Effector CD4-positive, alpha-beta T cell (primary cell): ENCODE measurements at places on chromosomes 1 and 21.

DNA sequence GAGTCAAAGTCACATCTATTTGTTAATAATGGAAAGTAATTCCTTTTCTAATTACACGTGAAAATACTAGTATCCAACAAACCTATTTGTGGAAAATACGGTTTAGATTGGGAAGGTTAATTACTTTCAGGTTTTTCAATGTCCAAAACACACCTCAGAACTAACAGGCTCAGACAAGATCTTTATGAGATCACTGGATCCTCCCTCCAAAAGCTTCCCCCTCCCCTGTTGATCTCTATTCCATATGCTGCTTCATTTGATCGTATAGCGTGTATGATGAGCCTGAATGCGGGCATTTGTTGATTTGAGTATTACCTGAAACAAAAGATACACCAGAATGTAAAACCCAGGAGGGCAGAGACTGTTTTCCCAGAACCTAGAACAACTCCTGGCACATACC is 26.5 kb downstream of the ERG start:
- no peak for DNase-seq

GRCh38 chr1:156654700-156655099 is 12.8 kb downstream of the BCAN start:
- DNase-seq, result no peak

- peak; percentile 78 for DNase-seq
These were observed at the start of gene PINK1 for GRCh38 chr1:20633190-20634064. Gene PINK1, plus strand, starts transcription at chr1:20633458. Its CDS starts 91 bp downstream, at chr1:20633549.

- DNase-seq, result no peak
These were observed 399.3 kb downstream of the AJAP1 start for GRCh38 chr1:5053744-5054143.

GRCh38 chr21:35025206-35026152 is 23.6 kb downstream of the RUNX1 start:
- no peak for DNase-seq
